CD4-positive, alpha-beta T cell treated with Interleukin-15 for 4 hours (primary cell): ENCODE measurements at places on chromosomes 4 and X.

GRCh38 chr4:115950806-115951205, 837.4 kb upstream of the NDST4 start:
- DNase-seq = no peak

DNA sequence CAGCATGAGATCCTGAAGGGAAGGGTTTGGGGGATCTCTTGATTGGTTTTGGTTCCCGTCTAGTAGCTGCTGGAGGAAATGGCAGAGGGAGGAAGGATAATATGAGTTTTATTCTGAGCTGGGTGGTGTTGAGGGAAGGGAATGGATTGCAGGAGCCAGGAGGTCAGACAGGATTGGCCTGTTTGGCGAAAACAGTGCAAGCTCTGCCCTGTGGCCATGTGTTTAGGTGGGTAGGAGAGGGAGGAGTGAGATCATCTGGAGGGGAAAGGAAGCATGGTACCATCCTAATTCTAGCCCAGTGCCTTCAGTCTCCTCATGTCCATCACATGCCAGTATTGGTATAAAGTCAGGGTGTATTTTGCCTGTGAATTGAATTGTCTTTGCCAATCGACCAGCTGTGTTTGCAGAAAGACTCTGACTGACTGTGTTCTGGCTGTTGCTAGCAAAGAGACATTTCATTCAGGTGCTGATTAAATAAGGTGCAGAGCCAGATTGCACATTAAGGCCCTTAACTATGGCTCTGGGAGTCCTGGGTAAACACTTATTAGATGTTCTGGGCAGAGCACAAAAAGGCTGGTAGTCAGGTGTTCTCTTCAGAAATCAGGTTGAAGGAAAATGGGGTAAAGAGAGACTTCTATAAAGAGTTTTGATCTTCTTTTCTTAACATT, 10.0 kb downstream of the TMEM164 start:
- no peak for DNase-seq

- DNase-seq = peak; percentile 79
Observed at GRCh38 chrX:129931411-129932015, 25.5 kb downstream of the UTP14A start.

DNA sequence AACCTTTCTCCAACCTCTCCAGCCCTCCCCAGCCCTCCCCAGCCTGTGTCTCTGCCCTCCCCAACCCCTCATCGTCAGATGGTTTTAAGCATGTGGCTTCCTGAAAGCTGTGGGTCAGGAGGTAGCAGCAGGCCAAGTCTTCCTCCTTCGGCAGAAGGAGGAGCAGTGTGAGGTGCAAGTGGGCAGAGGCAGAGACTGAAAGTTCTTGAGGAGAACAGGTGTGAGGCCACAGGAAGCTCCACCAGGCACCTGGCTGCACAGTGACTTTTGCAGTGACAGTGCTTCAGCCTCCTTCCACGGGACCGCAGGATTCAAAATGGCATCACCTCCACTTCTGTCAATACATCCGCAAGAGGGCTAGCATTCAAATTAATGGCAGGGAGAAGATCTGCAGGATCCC, 203.9 kb upstream of the LEF1 start:
- DNase-seq = peak; percentile 25

GRCh38 chr4:175657571-175657970, 154.5 kb downstream of the GPM6A start:
- no peak for DNase-seq

- DNase-seq = no peak
Observed at GRCh38 chrX:153161952-153162351, 17.1 kb upstream of the MAGEA1 start.
